ENCODE measurements at places on chromosomes 1 and 21.

GRCh38 chr1:111270771-111271463 is 19.7 kb upstream of the CHIA start:
- DNase-seq: no peak

DNA sequence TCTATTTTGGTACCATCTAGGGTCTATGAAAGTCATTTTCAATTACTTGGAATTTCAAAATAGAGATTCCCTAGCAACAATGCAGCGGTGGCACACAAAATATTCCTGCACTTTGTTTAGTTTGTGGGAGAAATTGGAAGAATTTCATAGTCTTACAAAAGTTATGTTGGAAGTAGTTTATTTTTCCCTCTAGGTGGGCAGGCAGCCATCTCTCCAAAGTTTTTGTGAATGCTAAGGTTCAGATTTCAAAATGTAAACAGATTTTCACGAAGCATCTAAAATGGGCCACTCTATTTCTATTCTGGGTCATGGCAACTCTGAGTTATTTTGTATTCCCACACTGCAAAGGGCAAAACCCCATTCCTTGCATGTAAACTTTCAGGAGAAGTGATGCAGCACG is 8.0 kb downstream of the SMCP start:
- peak; percentile 31 for DNase-seq

DNA sequence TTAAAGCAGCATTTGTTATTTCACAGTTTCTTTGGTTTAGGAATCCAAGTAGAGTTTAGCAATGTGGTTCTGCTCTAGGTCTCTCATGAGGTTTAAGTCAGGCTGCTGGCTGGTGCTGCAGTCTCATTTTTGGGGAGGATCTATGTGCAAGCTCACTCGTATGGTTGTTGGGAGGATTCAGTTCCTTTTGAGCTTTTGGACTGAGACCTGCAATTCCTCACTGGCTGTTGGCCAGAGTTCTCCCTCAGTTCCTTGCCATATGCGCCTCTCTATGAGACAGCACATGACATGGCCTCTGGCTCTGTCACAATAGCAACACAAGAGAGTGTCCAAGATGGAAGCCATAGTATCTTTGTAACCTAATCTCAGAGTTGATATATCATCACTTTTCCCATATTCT is 91.0 kb downstream of the OLFML2B start:
- no peak for DNase-seq

DNA sequence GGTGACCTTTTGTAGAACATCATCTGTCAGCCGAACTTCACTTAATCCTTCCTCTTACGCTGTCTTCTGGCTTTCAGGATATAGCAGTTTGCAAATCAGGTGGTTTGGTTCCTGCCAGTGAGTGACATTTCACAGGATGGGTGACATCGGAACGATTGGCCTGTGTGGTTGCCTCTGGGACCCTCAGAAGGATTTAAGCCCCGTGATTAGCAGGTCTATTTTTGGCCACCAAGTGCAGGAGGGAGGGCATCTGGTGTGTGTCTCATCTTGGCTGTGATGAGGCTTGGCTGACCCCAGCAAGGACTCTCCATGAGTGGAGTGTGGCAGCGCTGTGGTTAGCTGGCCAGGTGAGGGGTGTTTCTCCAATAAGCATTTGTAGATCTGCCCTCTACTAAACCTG is 407.6 kb upstream of the VAMP3 start:
- no peak for DNase-seq

DNA sequence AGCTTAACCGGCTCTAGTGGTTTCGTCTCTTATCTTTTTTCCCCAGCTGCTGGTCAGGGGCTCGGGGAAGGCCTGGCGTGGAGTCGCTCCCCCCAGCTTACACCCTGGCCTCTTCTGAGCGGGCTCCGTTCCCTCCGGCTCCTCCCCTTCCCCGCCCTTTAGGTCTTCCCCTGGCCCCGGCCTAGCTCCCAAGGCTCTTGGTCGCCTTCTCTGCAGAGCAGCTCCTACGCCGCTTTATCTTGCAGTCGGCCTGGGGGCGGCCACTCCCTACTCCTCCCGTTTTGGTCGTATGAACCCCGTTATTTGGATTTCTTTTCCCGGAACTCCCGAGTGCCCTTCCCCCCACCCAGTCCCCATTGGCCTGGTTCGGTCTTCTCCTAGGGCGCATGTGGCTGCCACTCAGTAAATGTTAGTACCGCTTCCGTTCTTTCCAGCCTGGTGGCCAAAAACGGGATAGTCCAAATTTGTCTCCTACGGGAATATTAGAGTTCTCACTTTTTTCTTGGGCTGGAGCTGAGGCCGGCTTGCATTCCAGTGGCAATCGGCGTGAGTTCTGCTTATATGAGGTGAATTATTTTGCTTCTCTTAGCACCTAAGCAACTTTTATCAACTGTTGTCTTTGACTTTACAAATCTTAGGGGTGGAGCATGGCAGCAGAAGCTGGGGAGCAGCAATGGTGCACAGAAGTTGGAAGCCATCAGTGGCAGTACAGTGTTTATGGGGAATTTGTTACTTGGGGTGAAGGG is 467 bp downstream of the THRAP3 start:
- DNase-seq: peak; percentile 83

DNA sequence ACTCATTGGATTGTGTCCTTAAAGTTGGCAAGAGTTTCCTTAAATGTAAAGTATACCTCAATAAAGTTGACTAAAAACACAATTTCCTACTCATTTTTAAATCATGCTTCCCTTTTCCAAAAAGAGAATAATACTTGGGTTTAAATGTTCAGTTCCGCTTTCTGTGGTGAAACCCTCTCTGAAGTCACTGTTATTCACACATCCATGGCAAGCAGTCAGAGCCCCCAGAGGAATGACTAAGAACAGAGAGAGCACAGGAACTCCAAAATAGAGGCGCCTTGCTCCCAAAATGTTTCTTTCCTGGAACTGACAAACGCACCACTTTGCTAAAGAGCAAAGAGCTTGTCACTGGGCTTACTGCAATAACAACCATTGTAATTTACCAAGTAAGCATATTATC is 142.5 kb downstream of the TIAM1 start:
- DNase-seq: peak; percentile 70

GRCh38 chr1:167808104-167808503 is 86.3 kb downstream of the MPZL1 start:
- no peak for DNase-seq

DNA sequence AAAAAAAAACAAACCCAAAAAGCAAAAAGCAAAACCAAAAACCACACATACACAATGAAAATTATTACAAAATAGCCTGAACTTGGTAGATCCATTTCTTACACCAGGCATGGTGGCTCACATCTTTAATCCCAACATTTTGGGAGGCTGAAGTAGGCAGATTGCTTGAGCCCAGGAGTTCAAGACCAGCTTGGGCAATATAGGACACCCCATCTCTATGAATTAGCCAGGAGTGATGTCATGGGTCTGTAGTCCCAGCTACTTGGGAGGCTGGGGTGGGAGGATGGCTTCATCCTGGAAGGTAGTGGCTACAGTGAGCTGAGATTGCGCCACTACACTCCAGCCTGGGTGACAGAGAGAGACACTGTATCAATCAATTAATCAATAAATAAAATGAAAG is 42.1 kb upstream of the SCAF4 start:
- no peak for DNase-seq

DNA sequence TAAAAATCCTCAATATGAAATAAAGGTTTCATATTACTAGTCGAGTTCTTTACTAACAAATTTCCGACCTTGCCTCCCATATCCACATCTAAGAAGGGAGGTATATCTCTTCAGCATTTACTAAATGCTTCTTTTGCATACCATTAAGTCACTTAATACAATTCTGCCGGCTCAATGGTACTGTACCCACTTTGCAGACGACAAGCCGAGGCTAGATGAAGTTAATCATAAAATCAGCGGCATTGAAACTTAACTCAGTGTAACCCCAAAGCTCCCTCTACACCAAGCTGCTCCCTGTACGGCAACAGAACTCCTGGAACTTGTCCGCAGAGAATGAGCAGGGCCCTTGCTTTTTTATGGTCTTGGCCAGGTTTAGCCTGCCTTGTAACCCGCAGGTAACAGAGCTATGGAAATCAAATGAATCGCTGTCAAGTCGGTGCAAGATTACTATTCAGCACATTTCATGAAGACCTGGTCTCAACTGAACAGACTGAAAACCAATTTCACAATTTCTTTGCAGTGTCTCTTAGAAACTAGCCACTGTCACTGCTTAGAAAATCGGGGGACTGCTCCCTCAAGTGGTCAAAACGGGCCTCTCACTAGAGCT is 738 bp downstream of the INTS7 start:
- DNase-seq: no peak

DNA sequence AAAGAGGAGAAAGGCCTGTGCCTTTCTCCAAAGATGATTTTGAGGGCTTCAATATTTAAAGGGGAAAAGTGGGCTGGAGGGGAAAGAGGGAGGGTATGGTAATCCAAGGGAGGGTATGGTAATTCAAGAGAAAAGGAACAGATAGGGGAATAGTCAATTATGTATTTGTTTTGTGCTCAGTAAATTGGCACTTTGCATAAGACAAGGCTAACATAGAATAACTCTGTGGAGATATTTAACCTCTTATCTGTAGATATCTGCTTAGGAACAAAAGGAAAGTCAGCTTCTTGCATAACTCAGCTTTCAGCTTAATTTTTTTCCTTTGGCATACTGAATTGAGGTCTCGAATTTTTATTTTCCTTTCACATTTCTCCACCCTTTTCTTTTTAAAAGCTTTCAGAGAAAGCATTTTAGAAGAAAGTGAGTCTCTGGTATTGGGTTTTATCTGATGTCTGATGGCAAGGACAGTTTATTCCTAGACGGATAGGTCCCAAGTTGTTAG is 119.9 kb upstream of the F3 start:
- DNase-seq: no peak

GRCh38 chr1:117512728-117513321 is 93.0 kb upstream of the TENT5C start:
- no peak for DNase-seq

- DNase-seq: peak; percentile 22
Observed at GRCh38 chr1:227943381-227944089, 4.2 kb downstream of the WNT9A start.

DNA sequence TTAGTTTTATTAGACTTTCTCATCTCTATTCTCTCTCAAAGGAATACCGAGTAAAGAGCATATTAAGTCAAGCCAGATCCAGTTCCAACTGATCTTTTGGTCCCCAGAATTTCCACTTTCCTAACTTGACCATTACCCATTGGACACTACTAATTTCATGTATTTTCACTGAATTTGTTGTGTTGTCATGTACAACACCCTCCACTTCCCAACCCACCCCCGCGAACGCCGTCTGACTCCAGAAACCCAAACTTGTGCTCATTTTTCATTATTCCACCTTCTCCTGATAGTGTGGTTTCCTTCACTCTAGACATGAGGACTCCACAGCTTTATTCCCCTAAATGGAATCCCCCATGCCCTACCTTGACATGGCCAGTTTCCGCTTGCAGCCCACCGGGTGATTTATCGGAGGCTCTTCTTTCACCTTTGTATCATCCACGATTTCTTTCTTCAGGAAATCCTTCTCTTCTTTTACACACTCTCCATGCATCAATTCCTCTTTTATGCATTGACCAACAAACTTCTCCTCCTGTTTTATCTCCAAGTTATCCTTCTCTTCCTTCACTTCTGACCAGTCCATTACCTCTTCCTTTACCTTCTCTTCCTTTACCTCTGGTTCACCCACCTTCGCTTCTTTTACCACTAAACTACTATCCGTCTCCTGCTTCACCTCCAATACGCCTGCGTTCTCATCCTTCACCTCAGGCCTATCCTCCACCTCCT is 805 bp downstream of the ZNHIT6 start:
- no peak for DNase-seq

- DNase-seq: no peak
Observed at GRCh38 chr1:196102826-196103225, 505.4 kb downstream of the KCNT2 start.

- peak; percentile 66 for DNase-seq
Observed at GRCh38 chr1:208025031-208025430, 114.1 kb upstream of the CD34 start.

GRCh38 chr1:45246760-45247159 is 40.4 kb upstream of the ZSWIM5 start:
- no peak for DNase-seq

GRCh38 chr1:183909672-183910071 is 104.8 kb downstream of the RGL1 start:
- DNase-seq: no peak

- no peak for DNase-seq
Observed at GRCh38 chr1:213138892-213139291, 87.9 kb downstream of the RPS6KC1 start.

GRCh38 chr1:179017383-179018326 is 8.0 kb upstream of the FAM20B start:
- DNase-seq: no peak

DNA sequence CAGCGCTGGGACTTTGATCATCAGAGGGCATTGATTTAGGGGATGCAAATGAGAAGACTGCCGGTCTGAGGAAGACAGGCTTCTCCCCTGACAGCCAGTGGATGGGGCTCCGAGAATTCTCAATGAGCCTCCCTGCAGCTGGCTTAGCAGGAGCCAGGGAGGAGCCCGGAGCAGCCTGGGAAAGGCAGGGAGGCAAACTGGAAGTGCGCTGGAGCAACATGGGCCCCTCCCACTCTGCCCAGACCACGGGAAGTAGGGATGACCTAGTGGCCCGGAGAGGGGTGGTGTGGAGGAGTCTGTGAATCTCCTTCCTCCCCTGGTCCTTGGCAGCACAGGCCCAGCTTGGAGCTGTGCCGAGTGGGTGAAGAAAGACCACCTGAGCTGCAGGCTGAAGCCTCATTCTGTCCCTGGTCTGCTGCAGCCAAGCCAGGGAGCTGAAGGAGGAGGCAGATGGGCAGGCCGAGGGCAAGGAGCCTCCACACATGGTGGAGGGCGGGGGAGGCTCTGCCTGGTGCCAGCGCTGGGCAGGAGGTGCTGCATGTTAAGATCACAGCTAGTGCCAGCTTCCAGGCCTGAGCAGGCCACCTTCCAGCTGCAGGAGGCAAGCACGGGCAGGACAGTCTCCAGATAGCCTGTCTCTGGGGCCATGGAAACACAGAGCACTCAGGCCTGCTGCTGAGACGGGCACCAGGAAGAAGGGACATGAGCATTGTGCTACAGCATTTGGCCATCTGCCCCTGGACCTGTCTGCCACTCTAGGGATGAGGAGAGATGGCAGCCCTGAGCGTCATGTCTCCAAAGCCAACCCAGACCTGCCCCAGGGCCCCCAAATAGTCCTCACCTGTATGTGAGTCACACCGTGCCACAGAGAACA is 12.2 kb upstream of the CLSTN1 start:
- no peak for DNase-seq
